ENCODE measurements at places on chromosomes 13 and 19.

- peak; percentile 2 for DNase-seq
Observed at GRCh38 chr13:62320129-62321108, 904.8 kb upstream of the PCDH20 start.

DNA sequence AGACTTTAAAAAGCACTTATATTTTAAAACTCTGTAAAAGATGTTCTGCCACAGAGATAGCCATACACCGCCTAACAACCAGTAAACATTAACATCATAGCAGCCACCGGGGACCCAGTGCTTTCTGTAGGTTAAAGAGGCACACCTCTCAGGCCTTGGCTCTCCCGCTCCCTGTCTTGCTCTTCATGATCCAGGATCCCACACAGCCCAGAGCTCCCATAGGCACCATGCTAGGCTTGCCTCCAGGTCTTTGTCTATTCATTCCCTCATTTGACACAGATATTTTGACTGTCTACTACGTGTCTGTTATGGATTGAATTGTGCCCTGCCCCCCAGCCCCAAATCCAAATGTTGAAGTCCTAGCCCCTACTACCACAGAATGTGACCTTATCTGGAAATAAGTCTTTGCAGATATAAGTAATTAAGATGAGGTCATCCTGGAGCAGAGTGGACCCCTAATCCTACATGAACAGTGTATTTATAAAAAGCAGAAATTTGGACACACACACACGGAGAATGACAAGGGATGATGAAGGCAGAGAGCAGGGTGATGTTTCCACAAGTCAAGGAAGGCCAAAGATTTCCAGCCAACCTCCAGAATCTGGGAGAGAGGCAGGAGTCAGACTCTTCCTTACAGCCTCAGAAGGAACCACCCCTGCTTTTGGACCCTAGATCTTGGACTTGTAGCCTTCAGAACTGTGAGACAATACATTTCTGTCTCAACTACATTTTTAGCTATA lies 272.6 kb downstream of the DNAJC15 start:
- no peak for DNase-seq

GRCh38 chr13:23467048-23467931 lies 33.8 kb upstream of the SACS start:
- no peak for DNase-seq

DNA sequence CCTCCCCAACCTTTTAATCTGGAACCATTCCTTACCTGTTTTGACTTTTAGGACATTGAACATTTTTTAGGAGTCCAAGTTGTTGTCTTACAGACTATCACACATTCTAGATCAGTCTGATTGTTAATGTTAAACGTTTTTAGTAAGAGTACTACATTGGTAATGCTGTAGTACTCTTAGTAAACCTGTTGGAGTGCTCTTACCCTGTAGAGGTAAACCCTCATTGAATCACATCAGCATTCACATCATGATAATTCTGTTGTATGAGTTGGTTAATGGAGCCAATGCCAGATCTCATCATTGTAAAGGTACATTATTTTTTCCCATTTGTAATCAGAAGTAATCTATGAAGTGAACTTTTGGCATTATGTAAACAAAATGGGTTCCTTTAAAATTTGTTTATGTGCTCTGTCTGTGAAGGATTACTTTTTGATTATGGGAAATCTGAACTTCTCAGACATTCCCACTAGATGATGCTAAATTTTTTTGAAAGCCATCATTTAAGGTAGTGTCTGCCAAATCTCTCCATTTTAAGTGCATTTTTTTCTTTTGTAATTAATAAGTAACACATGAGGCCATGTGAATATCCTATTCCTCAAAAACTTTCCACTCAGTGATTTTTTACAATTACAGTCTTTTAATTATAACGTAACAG lies 55.2 kb downstream of the VWA8 start:
- DNase-seq = no peak

- no peak for DNase-seq
Observed at GRCh38 chr13:105971312-105971711, 564.1 kb downstream of the EFNB2 start.

GRCh38 chr13:33179463-33179862 lies 106.1 kb downstream of the STARD13 start:
- no peak for DNase-seq

- peak; percentile 51 for DNase-seq
Observed at GRCh38 chr13:42110410-42111155, 62.1 kb downstream of the DGKH start.

GRCh38 chr19:2600914-2601870 lies 101.3 kb downstream of the GNG7 start:
- no peak for DNase-seq

Measured in HS-27A (cell line).